Kidney tubule cell (primary cell): ENCODE measurements at places on chromosomes 4 and X.

GRCh38 chr4:70505151-70505748, 13.1 kb upstream of the AMTN start:
- peak; percentile 47 for DNase-seq

DNA sequence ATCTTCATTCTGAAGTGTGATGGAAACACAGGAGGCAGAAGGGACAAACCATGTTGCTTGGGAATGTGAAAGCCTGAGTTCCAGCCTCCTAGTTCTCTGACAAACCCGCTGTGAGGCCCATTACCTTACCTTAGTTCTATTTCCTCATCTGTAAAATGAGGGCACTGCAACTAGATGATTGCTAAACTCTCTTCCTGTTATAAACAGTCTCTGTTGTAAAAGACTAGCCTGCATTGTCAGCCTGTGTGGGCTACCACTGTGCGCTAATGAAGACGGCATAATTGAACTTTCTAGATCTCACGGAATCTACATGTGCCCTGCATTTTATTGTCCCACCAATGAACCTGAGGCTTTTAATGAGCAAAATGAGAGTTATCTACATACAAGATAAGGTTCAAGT, 147.2 kb downstream of the AFF2 start:
- no peak for DNase-seq

GRCh38 chrX:101287402-101287801, 3.7 kb downstream of the TAF7L start:
- DNase-seq: peak; percentile 52

DNA sequence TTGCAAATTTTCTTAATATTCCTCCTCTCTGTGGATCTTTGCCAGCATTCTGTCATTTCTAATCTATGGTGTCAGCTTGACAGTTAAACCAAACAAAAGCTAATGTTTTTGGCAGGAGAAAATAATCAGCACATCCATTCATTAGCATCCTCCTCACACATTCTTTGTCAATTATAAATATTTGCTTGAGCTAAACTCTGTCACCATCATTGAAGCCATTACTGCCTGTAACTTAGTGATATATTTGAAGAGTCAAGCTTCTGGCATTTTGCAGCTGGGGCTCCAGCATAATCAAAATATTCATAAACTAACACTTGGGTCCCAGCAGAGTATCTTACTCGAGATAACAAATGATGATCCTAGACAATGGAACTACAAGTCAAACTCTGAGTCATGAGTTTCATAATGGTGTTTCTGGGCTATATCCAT, 126.1 kb downstream of the EIF4E start:
- DNase-seq: no peak

DNA sequence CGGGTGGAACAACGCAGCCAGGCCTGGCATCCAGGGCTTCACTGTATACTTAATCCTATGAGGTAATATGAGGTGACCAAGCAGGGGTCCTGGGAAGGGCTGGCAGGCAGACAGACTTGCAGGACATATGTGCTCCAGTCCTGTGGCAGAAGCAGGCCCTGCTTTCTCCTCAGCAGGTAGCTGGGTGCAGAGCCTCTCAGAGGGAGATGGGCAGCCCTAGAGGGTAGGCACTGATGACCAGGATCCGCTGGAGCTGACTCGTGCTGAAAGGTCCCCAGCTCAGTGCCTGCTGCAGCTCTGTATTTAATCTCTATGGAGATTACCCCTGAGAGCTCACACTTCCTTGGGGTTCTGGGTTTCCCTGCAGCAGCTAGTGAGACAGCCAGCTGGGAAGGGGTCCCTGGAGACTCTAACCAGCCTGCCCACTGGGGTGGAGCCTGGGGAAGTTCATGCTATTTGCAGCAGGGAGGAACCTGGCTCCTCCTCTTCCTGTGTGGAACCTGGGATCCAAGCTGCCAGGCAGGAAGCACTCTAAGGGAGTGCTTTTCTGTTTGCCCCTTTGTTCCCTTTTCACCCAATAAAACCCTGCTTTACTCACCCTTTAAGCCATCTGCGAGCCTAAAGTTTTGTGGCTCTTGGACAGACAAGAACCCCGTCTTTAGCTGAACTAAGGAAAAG, 339.2 kb downstream of the DCAF12L2 start:
- DNase-seq: no peak

DNA sequence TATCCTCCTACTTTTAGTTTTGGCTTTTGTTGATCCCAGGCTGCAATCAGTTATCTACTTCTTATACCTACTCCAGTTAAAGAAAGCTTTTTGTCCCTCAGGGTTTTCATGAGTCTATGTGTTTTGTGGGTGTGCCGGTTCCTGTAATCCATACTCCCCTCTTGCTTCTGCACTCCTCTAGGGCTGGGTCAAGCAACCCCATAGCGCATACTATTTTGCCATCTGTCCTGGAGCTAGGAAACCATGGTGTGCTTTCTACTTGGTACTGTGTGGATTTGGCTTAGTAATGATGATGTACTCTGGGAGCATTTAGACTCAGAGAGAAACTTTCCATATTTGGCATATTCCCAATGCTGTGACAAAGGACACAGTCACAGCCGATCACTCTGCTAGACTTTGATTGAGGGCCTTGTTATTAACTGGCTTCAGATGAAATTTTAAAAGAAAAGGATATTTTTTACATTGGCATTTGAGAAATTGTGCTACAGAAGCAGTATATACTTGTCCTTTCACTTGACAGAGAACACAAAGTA, 86.1 kb upstream of the GRXCR1 start:
- no peak for DNase-seq

DNA sequence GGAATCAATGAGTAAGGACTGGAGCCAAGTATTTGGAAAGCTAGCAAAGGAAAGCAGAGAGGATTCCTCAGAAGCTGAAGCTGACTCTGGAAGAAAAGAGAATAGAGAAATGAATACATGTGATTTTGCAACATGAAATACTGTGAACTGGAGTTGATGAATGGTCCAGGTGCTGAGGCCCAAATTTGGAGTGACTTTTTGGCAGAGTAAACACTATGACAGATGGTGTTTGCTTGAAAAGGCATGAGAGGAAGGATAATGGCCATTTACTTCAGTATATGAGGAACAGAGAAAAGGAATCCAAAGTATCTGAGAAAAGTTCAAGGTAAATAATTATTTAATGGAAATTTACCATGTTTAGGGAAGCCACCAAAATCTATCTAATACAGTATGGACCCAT, 236.7 kb downstream of the SLITRK2 start:
- DNase-seq: no peak

DNA sequence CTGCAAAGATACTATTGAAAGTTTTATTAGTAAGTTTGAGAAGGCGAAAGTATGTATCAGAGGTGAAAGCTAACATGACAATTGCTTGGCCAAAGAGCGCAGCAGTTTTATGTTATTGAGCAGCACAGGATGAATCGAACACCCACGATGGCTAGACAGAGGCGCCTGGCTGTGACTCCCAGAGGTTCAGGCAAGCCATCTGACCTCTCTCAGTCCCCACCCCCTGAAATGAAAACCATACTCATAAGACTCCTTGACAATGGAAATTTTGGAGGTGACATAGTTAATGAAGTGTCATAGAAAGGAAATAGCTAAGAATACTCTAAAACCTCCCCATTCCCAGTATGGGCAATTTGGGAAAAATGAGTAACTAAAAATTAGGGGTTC, 70.6 kb downstream of the MGST2 start:
- DNase-seq: peak; percentile 2

GRCh38 chr4:31005037-31005436, 284.9 kb downstream of the PCDH7 start:
- DNase-seq: no peak

- peak; percentile 51 for DNase-seq
These were observed 13.5 kb downstream of the KDM5C start for GRCh38 chrX:53211391-53211978.

DNA sequence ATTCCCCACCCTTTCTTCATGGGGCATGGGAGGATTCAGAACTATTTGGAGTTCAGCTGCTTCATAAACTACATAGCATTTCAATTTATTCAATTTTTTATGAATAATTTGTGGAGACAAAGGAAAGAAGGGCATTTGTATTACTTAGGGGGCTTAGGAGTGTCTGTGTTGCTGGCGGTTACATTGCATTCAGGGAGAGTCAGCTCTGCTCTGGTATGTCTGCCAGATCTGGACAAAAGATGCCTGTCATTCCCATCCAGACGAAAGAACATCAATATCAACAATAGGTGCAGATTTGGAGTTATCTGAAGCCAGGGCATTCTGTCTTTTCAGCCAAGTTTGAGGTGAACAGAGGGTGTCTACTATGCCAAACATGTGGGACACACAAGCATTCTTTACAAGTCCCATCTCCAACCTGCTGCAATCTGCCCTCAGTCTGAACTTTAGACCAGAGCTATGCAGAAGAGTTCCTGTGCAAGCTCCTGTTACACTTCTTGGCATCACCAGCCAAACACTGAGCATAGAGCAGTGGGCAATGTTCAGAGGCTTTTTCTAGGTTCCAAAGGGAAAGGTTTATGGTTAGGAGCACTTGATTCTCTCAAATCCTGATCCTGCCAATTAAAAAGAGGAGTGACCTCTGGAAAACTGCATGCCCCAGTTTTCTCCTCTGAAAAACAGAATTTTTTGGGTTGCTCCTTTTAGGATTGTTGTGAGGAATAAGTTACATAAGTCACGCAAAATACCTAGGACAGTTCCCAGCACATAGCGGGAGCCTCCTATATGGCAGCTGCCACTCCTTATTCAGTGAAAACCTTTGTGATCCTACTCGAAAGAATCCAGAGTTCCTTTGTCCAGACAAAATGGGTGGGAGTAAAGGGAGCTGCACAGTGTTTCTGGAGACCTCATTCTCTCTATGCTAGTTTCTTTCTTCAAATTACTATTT, 719.5 kb upstream of the SLIT2 start:
- DNase-seq: no peak

DNA sequence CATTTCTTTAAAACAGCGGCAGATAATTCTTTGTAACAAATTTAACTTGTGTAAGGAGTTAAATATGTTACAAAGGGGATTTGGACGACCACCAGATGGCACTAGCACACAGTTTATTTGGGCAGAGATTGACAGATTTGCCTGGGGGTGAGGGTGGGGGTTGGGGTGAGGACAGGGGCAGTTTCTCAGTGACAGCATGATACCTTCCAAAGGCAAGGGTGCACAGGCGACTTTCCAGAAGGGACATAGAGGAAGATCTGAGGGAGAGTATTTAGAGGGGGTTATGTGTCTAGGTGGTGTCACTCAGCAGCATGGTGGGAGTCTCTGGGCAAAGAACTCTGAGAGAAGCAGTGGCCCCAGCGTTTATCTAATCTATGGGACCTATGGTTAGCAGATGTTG, 9.6 kb upstream of the TMA16 start:
- DNase-seq: peak; percentile 47

GRCh38 chrX:95764972-95765451, 919.6 kb upstream of the DIAPH2 start:
- DNase-seq: peak; percentile 52

GRCh38 chrX:104284507-104284906, 29.8 kb upstream of the ESX1 start:
- DNase-seq: no peak

- peak; percentile 86 for DNase-seq
These were observed 24.0 kb upstream of the MTHFD2L start for GRCh38 chr4:74133786-74134499.

DNA sequence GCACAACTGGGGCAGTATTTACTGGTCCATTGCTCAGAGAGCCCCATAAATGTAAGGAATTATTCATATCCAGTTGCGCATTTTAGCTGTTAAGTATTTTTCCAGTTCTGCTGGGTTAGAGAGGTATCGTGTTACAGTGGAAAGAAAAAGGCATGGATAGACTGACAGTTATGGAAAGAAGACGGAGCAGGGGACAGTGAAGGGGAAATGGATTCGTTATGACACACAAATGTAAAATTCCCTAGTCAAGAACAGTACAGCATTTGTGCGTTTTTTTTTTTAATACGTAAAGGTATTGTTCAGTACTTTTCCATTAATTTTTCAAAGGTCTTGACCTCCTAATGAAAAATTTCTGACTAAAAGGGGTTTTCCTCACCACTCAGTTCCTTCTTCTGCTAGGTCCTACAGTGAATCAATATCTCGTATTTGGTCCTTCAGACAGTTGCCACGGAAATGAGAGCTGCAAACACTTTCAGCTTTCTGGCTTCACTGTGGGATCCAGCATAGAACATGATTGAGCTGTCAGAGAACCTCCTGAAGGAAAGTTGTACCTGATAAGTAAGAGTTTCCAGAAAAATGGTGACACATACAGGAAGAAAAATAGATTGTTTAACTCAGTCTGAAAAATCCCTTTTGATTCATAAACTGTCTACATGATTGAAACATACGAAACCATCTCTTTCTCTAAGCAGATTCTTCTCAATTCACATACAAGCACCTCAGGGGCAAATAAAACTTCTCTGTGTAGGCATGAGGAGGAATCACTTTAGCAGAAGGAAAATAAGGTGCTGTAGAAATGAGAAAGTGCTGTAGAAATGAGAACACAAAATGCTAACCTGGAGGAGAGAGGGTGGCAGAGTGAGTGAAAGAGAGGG, 21.8 kb upstream of the BBS12 start:
- peak; percentile 67 for DNase-seq

DNA sequence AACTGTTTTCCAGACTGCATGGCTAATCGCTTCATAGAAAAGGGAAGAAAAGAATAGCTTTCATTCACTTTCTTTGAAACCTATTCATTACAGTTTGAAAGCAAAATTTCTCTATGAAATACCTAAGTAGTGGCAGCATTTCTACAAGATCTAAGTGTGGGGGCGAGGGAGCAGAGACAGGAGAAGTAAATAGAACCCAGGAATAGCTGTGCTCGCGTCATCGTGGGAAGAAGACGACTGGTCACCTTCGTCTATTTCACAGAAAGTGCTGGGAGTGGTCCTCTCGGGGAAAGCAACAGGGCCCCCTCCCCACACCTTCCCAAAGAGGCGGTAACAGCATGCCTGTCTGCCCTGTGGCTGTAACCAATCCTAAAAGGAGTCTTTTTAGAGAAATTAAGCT, 169.9 kb upstream of the NOCT start:
- DNase-seq: no peak

- no peak for DNase-seq
These were observed 71.8 kb downstream of the HMGB2 start for GRCh38 chr4:173262375-173262774.

DNA sequence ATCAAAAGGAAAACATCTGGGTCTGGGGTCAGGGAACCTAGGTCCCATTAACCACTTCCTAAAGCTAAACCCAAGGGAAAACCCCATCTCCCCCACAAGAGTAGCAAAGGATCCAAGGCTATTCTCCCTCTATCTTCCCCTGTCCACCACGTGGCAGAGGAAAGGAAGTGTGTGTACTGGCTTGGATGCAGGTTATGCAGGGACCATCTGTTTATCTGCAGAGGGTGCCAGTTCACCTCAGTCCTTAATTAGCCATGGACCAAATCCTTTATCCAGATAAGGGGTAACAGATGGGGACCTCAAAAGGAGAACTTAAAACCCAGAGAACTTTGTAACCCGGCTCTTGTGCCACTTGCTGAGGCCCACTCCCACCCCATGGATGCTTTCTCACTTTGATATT, 135.3 kb downstream of the ZNF518B start:
- DNase-seq: no peak

- DNase-seq: no peak
These were observed 1237.9 kb downstream of the TECRL start for GRCh38 chr4:63171341-63171740.

GRCh38 chr4:83708500-83709175, 172.7 kb downstream of the GPAT3 start:
- peak; percentile 43 for DNase-seq

GRCh38 chr4:182918791-182919302, 1.7 kb upstream of the DCTD start:
- DNase-seq: peak; percentile 11

GRCh38 chrX:108362026-108362425, 76.2 kb downstream of the COL4A6 start:
- peak; percentile 9 for DNase-seq

- DNase-seq: no peak
These were observed 22.8 kb upstream of the ASMTL start for GRCh38 chrX:1475481-1475880.
